Islet precursor cell (in vitro differentiated cells): ENCODE measurements at places on chromosomes 3 and 15.

- DNase-seq = no peak
Measured at GRCh38 chr15:75153087-75153486, 48.6 kb upstream of the C15orf39 start.

DNA sequence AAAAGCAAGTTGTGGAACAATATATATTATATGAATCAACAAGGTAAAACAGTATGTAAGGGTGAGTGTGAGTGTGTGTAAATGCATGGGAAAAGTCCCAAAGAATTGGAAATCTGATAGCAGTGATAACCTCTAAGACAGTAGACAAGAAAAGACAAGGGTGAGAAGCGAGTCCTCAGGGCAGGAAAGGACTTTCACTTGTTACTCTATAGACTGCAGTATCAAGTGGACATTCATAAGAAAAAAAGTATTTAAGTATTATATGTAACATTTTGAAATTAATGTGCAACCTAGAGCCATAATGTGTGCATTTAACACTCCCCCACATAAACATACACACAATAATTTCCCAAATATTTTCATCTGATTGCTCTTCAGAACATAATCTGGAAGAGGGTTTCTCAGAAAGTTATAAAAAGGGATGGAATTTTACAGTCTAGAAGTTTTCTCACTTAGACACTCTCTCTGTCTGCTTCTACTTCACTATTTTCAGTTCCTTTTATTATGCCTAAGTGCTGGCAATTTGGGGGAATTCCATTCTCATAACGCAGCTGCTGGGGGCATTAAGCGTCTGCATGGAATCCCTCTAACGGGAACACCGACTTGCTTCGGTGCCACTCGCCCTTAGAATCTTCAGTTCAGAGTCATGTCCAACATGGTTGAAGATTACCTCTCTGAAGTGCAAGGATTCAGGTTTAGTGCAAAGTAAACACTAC lies 50.0 kb upstream of the CDIN1 start:
- peak; percentile 64 for DNase-seq

DNA sequence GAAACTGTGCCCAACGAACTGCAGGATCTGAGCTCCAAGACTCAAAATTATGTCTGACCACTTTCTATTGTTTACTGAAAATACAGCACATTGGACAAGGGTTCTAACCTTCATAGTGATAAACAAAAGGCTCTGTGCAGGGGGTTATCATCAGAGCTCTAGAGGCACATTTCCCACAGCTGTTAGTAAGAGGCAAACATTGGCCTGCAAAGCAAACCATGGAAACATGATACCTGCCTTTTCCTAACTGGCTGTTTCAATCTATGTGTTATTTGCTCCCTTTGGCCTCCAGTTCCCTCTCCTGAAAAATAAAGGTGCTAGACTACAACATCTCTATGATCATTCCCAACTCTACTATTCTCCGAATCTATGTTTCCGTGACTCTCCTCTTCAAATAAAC lies 159.7 kb upstream of the ARHGEF26 start:
- DNase-seq = no peak

GRCh38 chr3:127034195-127034989 lies 51.5 kb downstream of the PLXNA1 start:
- DNase-seq = no peak

DNA sequence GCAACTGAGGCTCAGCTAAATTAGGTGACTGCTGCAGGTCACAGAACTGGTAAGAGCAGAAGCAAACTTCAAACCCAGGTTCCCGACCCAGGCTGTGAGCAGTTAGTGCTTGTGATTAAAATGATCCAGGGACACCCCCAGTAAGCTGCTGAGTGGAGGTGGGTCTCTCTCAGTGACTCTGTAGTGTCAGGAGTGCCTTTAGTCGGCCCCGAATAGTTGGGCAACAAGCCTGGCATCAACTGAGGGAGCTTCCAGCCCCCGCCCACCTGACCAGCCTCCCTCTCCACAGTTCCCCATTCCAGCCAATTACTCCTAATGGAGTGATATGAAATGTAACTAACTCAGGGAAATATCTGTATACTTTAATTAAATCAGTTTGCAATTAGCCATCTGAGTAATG lies 168.0 kb upstream of the SMAD3 start:
- peak; percentile 34 for DNase-seq

GRCh38 chr3:25125201-25125600 lies 302.9 kb upstream of the RARB start:
- DNase-seq = no peak

DNA sequence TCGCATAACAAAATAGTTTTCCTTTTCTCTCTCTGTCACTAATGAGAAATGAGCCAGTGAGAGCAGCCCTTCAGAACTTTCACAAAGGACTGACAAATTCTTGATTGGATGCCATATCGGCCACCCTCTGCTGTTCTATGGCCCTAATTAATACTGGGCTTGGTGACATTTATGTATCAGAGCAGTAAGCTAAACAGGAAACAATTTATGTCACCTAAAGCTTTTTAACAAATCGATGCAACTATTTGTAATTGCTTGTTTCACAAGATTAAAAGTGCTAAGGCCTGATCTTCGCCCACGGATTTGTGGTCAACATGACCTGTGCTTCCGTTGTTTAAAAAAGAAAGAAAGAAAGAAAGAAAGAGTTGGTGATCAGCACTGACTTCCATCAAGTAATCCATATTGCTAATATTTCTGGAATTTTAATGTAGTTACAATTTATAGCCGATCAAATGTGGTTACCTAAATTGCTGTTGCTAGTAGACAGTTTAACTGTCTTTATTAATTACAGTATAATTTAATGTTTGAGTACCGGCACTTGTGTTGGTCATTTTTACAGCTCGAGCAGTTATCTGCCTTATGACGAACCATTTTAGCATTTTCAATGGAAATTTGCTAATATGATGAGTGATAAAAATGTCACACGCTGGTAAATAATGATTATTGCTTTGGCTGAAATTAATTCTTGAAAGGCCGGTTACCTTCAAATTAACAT lies 631.3 kb downstream of the FOXP1 start:
- DNase-seq = no peak

- DNase-seq = peak; percentile 85
Measured at GRCh38 chr3:32797776-32798175, 20.0 kb upstream of the TRIM71 start.

- peak; percentile 86 for DNase-seq
Measured at GRCh38 chr3:65342084-65342683, 654.4 kb upstream of the ADAMTS9 start.

- DNase-seq = no peak
Measured at GRCh38 chr15:69945729-69946128, 152.0 kb downstream of the TLE3 start.

DNA sequence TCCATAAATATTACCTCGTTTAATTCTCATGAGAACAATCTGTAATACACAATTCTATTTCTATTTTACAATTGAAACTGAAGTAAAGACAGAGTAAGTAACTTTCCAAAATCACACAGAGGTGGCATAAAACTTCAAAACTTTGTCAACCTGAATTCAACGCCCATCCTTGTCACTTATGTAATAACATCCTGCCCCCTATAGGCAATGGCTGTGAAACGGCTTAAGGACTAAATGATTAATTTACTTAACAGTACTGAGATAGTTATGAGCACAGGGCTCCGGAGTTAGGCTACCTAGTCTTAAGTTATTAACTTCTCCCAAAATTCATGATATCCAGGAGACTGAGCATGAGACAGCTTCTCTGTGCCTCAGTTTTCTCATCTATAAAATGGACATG lies 293.1 kb upstream of the CHRM5 start:
- no peak for DNase-seq

- peak; percentile 44 for DNase-seq
Measured at GRCh38 chr15:68441045-68441743, 9.2 kb upstream of the ITGA11 start.

- no peak for DNase-seq
Measured at GRCh38 chr3:87228316-87228715, 1.2 kb downstream of the CHMP2B start.
